Muscle of arm (tissue), 14 donors: ENCODE measurements at places on chromosomes 5 and 9.
A peak's percentile ranks its signal among the peaks of the same experiment; 100 is the strongest.

- no peak for DNase-seq
Observed at GRCh38 chr9:134374301-134375010, 48.2 kb downstream of the RXRA start.

- peak; percentile 9 for DNase-seq
Observed at GRCh38 chr5:138716456-138716924, 36.7 kb upstream of the CTNNA1 start.

- no peak for DNase-seq
Observed at GRCh38 chr5:147143215-147143614, 91.6 kb upstream of the STK32A start.

GRCh38 chr9:5799314-5799713 is 33.6 kb downstream of the ERMP1 start:
- peak; percentile 26 for DNase-seq

DNA sequence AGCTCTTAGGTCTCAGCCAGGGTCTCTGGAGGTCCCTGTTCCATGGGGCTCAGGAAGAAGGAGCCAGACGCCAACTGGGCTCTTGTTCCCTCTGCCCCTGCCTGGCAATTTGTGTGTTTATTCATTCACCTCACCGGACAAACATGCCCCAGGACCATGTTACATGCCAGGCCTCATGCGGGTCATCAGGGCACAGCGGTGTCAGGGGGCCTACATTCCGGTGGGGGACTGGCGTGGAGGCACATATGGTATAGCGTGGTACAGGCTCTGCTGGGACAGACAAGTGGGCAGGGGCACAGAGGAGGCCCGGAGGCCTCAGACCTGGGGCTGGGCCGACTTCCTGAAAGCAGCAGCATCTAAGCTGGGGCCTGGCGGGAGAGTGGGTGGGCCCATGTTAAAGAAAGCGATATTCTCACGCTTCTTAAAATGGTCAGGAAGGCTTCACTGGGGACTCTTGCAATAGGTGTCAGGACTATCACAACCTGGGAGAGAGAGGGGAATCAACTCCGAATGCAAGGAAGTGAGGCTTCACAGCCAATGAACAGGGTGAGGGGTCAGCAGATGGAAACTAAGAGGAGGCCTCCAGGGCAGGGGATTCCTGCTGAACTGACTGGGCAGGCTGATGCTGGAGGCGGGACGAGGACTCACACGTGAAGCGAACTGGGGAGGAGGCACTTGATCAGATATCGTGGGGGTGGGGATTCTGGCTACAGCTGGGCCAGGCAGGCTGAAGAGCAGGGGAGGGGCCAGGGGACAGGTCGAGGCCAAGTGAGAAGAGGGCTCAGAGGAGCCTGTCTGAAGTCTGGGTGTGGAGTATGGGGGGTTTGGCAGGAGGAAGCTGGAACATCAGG is 41.9 kb downstream of the NCS1 start:
- no peak for DNase-seq

GRCh38 chr9:3532158-3532557 is 6.4 kb upstream of the RFX3 start:
- DNase-seq, result no peak

- DNase-seq, result no peak
Observed at GRCh38 chr5:102453716-102454115, 45.1 kb downstream of the SLCO6A1 start.

GRCh38 chr5:93587597-93588351 is 4.8 kb downstream of the NR2F1 start:
- no peak for DNase-seq

DNA sequence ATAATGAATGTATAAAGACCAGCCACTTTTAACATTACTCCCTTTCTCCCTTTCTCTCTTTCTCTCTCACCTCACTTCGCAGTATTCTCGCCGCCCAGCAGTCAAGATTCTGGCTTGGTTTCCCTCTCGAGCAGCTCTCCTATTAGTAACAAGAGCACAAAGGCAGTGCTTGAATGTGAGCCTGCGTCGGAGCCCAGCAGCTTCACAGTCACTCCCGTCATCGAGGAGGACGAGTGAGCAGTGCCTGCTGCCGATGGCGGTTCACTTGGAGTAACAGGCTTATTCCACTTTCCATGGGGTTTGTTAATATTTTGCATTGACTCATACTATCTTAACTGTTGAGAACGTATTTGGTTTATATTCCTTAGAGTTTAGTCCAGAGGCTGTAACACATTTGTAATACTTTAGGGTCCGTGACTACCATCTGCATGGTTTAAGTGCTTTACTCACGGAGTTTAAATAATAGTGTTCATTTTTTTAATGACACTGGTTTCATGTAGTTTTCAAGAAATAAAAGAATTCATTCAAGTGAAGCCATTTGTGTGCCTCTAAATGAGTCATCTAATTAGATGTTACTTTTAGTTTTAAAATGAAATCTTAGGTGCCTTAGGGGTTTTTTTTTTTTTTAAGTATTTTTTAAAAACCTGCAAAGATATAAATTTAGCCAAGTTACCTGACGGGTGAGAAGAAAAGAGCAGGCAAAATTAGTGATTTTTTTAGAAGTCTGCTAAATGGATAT is 8.4 kb upstream of the DMRT3 start:
- DNase-seq, result no peak

DNA sequence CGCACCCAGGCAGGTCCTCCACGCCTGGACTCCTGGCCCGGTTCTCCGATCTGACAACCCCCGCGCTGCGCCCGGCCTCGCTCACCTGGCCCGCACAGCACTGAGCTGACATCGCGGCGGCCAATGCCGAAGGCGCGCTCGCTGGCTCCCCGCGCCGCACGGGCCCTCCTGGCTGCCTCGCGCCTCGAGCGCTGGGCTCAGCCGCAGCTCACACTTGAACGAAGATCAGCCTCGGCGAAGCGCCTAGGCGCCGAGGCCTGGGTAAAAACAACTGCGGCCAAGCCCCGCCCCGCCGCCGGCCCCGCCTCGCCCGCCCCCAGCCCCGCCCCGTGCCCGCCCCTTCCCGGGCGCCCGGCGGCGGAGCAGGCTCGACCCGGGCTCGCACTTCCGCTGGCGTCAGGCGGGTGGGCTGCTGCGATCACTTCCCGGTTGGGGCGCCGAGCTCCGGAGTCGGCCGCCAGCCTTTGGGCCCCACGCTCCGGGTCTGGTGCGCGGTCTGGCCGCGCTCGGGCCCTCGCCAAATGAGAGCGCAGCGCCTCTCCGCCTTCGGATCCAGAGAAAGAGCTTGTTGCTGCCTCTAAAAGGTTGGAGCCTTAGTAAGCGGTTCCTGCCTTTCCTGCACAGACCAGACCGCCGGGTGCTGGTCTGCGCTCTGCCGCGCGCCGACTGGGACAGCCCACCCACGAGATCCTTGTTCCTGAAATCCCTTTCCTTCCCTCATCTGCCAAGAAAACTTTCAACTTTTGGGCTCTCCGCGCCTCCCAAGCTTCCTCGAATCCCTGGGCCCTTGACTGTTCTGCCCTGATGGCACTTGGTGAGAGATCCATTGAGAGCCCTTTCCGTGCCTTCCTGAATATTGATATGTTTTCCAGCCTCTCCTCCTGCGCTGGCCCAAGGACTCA is at the start of gene SERINC5:
TSS of gene SERINC5 (minus strand) at position 238 of the 902 bp plus-strand sequence. CDS start at position 112, 126 bp downstream.
- peak; percentile 86 for DNase-seq

DNA sequence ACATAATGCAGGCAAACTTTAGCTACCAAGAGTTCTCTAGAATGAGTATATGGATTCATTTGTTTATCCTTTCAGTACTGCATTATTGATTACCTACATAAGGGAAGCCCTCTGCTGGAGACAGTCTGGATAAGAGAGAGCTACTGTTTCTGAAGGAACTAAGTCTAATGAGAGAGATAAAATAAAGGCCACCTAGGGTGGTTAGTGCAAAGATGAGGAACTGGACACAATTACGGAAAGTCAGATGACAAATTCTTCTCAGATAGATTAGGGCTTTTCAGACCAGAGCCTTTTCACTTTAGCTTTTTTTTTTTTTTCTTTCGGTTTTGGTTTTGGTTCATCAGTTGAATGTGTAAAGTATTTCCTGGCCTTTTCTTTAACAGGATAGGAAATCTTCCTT is 31.3 kb downstream of the ISOC1 start:
- DNase-seq, result no peak

DNA sequence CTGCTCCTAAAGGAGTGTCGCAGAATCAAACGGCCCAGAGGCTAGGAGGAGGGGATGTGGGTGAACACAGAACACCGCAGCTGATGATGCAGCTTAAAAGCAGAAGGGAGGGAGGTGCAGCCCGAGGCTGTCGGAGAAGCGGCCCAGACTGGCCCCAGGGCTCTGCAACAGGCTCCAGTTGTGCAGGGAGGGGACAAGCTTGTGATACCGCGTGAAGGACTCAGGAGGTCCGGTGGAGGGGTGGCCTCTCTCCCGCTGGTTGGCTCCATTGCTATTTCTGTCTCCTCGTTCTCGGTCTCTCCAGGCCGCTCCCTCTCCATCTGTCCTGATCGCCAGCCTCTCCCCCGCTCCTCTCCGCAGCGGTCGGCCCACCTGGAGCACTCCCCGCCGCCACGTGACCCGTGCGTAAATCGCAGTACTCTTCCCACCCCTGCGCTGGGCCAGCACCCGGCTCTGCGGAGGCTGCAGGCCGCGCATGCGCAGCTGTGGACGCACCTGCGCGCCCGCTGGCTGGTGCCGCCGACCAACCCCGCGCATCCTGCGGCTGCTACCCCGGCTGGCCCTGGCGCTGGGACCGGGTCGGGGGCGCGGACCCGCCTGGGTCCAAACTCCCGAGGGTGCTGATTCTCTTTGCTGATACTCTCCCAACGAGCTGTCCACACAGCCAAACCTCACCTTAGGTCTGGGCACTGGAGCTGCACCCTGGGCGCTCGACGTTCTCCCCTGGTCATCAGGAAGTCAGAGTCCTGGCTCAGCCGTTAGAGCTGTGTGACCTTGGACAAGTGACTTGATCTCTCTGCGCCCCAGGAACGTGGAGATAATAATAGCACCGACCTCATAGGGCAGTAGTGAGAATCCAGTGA is 3.7 kb upstream of the STXBP1 start:
- peak; percentile 34 for DNase-seq

DNA sequence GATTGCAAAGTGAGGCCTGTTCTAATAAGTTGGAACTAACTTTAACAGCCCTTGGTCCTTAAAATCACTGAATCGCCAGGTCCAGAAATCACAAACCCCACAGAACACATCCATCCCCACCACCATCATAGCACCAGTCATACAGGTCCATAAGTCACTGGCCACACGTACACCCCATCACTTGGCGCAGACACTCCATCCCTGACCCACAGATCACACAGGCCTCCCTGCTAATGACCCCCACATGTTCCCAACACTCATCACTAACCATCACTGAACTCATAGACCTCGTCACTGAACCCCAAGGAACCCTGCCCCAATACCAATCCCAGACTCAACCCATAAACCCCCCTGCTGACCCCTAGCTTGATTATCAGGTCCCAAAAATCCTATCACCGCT is 41.2 kb upstream of the ZNF300 start:
- DNase-seq, result peak; percentile 45

- DNase-seq, result no peak
Observed at GRCh38 chr5:148569948-148570347, 84.4 kb downstream of the HTR4 start.

DNA sequence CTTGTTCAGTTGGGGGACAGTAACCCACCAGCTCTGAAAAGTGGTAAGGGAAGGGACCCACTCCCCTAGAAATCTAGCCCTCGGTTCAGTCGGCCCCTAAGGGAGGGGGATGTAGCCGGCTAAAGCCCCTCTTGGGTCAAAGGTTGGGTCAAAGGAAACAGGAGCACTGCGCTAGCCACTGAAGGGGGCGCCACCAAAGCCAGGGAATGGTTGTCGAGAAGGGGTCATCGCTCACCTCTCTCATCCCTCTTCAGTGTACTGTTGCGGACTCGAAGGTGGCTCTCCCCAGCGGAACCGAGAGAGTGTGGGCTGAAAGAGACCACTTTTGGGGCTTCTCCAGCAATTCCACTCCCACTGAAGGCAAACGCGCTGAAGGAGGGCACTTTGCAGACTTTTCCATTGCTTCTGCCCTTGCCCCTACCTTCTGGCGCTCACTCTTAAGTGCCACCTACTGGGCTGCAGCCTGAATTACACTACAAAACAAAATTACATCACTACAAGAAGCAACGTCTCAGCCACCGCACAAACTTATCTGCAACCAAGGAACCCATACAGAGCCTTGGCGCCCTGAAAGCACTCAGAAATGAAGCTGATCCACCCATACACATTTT is 396.9 kb downstream of the PDE4D start:
- no peak for DNase-seq

DNA sequence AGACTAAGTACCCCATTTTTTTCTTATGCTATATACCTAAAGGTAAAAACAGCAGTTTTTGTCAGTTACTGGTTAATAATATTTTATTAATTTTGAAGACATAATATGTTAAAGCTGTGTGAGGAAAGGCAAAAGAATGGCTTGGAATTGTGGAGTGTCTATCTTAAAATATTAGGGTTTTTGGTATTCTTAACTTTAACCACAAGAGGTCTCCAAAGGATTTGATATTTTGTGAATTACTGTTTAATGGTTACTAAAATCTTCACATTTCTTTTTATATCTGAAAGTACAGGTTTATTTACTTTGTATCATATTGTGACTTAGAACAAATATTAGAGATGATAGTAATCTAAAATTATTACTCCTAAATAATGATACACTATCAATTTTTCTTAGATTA is 32.0 kb upstream of the DHFR start:
- DNase-seq, result no peak

DNA sequence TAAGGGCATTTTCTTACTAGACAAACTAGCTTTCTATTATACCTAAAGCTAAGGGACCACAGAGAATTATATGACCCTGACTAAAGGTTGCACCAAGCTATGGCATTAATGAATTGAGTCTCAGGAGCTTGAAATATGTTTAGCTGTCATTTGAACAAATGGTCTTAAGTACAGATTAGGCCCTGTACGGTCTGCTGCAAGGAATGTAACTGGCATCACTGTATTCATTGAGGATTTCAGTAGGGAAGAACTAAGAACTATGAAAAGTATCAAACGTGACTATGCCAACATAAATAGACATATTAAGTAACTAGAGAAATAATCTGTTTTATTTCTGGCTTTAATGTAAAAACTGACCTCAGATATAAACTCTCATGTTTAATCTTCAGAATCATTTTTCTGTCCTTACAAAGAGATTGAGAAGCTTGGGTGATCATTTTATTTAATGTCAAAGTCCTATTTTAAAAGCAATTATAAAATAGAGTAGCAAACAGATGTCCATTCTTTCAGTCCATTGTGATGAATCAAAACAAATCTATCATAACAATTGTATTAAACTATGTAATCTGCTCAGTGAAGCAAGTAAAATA is 845.9 kb downstream of the MAT2B start:
- no peak for DNase-seq

DNA sequence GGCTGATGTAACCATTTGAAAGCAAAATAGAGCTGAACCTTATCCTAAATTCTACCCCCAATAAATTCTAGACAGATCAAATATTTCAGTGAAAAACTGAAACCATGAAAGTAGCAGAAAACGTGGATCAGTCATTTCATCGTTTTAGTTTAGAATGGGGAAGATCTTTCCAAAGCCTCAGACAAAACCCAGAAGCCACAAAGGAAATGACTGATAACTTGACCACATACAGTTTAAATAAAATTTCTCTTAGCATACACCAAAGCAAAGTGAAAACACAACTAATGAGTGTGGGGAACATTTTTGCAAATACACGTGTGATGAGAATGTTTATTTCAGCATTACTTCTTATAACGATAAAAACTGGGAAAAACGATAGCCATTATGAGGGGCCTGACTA is 284.8 kb downstream of the ADGRV1 start:
- DNase-seq, result no peak
